Activated T-helper 1 cell treated with anti-CD3 and anti-CD28 coated beads, Interleukin-2, amount 50 U/mL, for 16 hours (primary cell): ENCODE measurements at places on chromosomes 2 and 18.

DNA sequence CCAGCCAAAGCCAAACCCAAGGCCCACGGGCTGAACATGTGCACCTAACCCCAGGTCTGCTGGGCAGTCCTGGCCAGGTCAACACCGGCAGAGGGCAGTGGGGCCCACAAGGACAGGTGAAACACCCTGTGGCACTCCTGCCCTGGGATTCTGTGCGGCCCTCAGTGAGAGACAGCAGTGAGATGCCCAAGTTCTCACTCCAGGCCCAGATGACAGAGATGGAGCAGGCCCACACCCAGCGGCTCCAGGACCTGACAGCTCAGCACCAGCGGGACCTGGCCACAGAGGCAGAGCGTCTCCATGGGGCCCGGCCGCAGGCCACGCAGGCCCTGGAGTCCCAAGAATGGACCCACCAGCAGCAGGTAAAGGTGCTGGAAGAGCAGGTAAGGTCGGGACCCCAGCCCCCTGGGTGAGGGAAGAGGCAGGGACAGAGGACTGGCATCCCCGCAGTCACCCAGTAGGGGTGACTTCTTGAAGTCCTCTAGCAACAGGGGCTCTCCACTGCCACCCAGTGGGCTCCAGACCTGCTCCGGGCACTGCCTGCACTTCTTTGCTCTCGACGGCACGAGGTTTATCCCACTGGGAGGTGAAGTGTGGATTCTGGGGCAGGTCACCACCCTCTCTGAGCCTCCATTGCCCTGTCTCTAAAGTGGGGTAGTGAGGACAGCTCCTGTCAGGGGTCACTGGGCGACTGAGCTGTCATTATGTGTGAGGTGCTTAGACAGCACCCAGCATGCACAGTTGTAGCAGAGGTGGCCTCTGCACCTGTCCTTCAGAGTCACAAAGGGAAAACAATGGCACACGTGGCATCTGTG lies 8.8 kb upstream of the SNED1 start:
- no peak for DNase-seq

GRCh38 chr2:238939521-238940403 lies 91.9 kb downstream of the TWIST2 start:
- DNase-seq, result no peak

GRCh38 chr2:118858485-118859156 lies 11.2 kb upstream of the EN1 start:
- DNase-seq, result no peak

DNA sequence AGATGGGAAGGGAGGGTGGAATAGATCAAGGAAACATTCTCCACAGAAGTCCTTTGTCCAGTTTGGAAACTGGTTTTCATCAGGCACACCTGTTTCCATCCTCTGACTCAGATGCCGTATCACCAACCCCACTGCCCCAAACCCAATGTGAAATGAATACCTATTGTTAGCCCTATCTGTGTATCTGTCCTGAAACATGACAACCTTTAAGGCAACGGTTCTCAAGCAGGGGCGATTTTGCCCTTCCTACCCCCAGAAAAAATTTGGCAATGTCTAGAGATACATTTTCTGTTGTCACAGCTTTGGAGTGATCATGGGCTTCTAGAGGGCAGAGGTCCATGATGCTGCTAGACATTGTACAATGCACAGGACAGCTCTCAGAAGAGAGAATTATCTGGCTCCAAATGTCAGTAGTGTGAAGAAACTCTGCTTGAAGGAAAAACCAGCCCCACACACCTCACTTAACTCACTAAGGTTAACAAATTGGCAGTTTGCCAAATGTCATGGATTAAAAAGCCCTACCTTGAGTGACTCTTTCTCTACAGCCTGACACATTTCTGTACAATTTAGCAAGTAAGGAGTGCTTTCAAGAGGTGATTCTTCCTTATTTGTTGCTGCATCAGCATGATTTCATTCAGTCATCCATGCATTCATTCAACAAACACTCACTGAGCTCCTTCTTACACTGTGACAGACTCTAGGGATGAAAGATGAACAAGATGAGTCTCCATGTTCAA lies 3.4 kb downstream of the SCTR start:
- no peak for DNase-seq

GRCh38 chr2:108635630-108636354 lies 83.5 kb upstream of the RANBP2 start:
- no peak for DNase-seq
